ENCODE measurements at places on chromosomes 12 and 14.

DNA sequence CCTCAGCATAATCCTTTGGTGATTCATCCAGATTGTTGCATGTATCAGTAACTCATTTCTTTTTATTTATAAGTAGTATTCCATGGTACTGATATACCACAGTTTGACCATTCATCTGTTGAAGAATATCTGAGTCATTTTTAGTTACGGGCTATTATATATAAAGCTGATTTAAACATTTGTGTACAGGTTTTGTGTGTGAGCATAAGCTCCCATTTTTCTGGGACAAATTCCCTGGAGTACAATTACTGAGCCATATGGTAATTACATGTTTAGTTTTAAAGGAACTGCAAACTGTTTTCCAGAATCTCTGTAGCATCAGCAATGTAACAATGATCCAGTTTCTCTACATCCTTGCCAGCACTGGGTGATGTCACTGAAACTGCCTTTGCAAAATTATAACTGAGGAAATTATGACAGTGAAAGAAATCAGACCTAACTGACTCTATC, 236.2 kb upstream of the KRR1 start:
- DNase-seq, result no peak

DNA sequence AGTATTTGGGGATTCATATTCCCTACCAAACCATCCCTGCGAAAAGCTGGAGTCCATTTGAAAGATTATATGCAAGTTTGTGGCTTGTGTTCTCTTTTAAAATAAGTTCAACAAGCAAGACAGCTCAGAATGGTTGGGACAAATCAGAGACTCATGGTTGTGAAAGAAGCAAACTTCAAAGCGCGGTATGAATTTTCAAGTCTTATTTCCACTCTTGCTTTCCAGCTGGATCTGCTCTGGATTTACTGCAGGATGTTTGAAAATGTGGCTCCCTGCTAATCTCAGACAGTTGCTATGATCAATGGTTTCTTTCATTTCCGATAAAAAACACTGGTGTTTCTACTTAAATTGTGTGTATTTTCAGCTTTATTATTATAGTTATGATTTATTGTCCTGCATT, 477.5 kb downstream of the RAD51B start:
- DNase-seq, result no peak

GRCh38 chr14:55950135-55950534, 168.1 kb upstream of the PELI2 start:
- no peak for DNase-seq

GRCh38 chr14:27389402-27389801, 791.6 kb upstream of the NOVA1 start:
- no peak for DNase-seq

DNA sequence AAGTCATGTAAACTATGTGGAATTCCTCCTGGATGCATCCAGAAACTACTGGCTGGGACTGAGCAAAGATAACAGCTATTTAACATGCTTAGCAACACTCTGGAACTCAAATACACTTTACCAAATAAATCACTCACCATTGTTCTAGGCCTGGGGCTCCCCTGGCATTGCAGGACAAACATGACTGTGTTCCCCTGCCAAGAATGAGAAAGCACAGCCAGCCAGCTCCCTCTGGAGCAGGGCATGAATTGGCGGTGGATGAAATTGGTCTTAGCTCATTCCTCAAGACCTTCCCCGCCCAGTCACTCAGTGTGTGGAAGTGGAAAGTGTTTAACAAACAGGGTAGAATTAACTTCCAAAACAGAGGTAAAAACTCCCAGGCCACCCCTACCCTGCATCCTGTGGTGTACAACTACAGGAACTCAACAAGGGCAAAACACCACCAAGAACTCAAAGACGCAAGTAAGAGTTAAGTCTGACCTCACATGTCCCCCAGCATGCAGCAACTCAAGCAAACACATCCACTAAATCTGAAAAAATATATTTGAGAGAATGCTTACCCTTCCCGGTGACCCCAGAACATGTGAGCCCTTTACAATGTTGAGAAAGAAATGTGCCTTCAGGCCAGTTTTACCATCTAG, 58.4 kb upstream of the BDKRB2 start:
- no peak for DNase-seq

DNA sequence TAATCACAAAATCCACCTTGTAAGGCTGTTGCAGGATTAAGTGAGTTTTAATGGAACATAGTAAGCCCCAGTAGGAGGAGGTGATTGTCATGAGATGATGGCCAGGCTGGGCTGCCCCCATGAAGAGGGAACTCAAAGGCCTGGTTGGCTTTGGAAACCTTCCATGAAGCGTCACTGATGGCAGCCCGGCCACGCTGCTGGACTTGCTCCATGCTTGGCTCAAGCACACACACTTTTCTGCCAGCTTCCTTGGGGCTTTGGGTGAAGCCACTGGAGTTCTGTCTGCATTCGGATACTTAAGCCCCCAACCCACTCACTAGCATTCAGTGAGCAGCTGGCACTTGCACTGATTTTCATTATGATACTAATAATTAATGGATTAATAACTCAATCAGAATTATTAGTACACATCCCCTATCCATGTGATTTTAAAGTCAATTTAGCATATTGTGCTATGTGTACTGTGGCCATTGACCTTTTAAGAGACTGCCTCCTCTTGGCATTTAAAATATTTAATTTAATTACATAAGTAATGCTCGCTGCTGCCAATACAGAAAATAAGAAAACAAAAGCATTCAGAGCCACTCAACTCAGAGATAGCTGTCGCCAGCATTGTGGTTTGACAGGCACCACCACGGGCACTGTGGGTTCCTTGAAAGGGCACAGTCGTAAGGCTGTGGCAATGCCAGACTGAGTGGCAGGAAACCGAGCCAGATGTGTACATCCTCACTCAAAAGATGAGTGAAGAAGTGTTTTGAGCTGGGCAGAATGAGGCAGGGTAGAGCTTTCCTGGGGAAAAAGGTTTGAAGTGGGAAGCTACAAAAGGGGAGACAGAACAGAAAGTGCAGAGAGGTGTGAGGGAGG, 15.9 kb downstream of the KRT85 start:
- DNase-seq, result no peak

- no peak for DNase-seq
These were observed 1.6 kb downstream of the ZFC3H1 start for GRCh38 chr12:71661977-71662530.

DNA sequence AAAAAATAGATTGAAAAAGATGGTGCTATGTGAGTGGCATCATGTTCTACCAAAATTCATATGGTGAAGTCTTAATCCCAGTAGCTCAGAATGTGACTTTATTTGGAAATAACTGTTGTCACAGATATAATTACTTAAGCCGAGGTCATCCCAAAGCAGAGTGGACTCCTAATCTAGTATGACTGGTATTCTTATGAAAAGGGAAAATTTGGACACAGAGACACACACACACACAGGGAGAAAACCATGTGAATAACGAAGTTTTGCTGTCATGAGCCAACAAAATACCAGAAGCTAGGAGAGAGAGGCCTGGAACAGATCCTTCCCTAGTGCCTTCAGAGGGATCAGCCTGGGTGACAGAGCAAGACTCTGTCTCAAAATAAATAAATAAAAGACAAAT, 62.6 kb downstream of the FAR2 start:
- no peak for DNase-seq

DNA sequence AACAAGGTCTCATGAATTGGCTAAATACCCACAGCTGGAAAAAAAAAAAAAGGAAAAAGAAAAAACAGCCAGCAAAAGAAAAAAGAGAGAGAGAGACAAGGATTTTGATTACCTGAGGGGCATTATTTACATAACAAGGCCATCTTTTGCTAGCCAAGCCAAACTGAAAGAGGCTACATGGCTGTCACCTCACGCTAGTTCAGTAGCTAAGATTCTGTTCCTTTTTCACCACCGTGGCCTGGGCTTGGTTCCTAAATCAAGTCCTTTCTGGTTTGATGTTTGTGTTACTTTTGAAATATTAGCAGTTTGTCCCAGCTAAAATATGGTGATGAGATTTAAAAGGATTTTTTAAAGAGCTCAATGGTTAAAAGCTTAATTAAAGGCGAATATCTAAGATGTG, 2.0 kb upstream of the SDS start:
- DNase-seq, result no peak

- DNase-seq, result no peak
These were observed 95.4 kb upstream of the SFSWAP start for GRCh38 chr12:131615326-131616042.

GRCh38 chr12:47903151-47903611, 1.6 kb downstream of the VDR start:
- no peak for DNase-seq

DNA sequence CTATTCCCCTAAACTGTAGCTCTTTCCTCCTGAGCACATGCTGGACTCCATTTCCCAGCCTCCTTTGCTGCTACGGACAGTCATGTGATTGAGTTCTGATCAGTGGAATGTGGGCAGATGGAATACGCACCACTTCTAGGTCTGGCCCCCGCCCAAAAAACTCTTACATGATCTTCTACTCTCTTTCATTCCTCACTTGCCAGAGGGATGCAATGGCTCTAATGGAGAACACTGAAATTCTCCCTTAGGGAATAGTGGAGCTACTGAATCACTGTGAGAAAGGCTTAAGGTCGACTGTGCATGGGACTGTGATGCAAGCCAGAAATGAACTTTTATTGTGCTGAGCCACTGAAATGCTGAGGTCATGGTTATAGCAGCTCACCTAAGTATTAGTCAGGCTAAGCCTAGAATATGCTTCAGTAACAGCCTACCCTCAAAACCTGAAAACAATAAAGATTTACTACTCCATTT, 13.0 kb upstream of the TMED2 start:
- DNase-seq, result no peak

- no peak for DNase-seq
These were observed 2.1 kb downstream of the WNK1 start for GRCh38 chr12:754473-754820.

DNA sequence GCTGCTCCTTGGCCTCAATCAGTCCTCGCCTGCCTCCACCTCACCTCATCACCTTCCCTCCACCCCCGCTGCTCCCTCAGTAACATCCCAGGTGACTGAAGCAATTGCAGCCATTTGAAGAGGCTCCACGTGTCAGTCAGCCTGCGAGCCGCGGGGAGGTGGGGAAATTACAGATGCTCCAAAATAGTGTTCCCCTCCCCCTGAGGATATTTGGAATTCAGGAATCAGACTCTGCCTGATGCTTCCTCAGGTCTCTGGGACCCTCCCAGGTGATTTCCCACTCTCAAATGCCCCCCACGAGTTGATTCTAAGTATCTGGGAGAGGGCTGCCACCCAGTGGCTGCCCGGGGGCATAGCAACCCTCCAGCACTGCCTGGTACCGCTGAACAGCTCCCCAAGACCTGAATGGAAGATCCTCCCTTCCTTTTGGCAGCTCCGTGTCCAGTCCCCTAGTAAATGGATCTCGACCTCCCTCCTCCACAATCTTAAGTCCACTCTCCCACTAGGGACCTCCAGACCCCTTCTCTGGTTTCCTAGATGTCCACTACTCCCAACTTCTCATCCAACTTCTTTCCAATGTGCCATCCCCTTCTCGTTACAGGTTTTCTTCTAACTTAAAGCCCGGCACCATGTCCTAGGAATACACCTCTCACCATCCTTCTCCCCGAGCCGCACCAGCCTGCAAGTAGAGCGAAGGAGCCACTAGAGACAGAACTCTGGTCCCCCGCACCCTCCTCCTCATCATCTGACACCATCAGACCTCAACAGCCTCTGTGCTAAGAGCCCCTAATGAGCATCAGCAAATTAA, 1.4 kb upstream of the ASIC1 start:
- no peak for DNase-seq

DNA sequence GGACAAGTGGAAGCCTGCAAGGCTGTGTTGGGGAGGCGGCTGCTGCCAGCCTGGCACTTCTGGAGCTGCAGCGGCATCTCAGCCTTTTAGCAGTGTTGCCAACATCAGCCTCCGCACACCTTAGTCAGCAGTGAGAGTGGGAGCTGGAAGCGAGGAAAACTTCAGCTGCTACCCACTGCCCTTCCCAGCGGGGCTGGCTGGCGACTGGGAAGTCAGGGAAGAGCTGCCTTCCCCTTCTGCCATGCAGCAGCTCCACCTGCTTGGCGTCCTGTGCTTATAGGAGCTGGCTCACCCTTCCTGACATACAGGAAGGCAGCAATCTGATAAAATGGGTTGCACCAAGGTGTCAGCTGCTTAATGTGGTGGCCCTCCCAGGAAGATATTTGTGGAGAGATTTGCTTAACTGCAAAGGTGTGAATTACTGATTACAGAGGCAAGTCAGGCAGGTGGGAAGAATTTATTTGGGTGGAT, 15.4 kb upstream of the PLEKHG3 start:
- DNase-seq, result no peak

DNA sequence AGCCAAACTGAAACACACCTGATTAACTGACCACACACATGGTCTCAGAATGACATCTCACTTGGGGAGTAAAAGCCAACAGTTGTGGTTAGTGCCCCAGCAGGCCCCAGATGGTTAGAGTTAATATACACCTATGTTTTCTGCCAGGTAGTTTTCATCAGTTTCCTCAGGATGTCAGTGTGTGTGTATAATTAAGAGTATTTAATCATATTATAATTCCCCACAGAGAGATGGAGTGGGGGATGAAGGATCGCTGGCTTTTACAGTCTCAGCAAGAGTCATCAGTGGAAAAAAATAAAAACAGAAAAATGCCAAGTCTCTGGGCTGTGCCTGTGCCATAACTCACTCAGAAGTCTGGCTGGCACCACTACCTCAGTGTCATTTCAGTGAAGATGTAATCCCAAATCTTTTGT, 412.5 kb downstream of the ZFP36L1 start:
- DNase-seq, result no peak

GRCh38 chr12:1373901-1374735, 220.3 kb downstream of the FBXL14 start:
- no peak for DNase-seq

- DNase-seq, result no peak
These were observed 26.2 kb downstream of the MNAT1 start for GRCh38 chr14:60760644-60761364.

DNA sequence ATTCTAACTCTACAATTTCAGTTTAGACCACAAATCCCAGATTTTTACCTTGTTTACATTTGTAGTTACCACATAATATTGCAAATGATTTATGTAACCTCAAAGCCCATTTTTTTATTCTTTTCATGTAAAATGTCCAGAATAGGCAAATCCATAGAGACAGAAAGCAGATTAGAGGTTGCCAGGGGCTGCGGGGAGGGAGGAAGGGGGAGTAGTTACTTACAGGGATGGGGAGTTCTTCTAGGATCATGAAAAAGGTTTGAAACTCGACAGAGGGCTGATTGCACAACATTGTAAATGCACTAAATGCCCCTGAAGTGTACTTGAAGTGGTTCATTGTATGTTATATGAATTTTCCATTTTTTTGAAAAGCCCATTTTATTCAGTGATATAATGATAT, 66.5 kb downstream of the PPP2R5C start:
- DNase-seq, result no peak

GRCh38 chr12:105317942-105318621, 12.4 kb upstream of the C12orf75 start:
- no peak for DNase-seq

- no peak for DNase-seq
These were observed 8.2 kb downstream of the VDR start for GRCh38 chr12:47896633-47897032.

- DNase-seq, result no peak
These were observed 89.4 kb downstream of the GALNT9 start for GRCh38 chr12:132239796-132240668.

GRCh38 chr12:121828826-121829225, 25.0 kb downstream of the SETD1B start:
- no peak for DNase-seq

All from cortex of kidney (tissue), 1 donor.